ENCODE measurements at places on chromosomes 7 and 10.

- DNase-seq = no peak
Measured at GRCh38 chr7:100093498-100093897, 4.7 kb downstream of the COPS6 start.

GRCh38 chr10:49605939-49606509 is 4.1 kb upstream of the SLC18A3 start:
- no peak for DNase-seq

DNA sequence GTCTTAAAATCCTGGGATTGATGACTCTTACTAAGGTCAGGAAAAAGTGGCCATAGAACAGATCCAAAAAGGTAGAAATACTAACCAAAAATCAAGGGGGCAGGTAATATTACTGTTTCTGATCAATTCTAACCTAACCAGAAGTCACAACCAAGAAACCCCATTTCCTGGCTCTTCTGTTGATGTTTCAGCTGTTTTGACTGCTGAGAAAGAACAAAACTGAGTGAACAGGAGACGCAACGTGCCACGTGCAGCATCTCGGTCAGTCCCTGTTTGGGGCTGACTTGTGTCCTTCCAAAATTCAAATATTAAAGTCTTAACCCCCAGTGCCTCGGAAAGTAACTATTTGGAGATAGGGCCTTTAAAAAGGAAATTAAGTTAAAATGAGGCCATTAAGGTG is 56.8 kb downstream of the JAZF1 start:
- peak; percentile 5 for DNase-seq

DNA sequence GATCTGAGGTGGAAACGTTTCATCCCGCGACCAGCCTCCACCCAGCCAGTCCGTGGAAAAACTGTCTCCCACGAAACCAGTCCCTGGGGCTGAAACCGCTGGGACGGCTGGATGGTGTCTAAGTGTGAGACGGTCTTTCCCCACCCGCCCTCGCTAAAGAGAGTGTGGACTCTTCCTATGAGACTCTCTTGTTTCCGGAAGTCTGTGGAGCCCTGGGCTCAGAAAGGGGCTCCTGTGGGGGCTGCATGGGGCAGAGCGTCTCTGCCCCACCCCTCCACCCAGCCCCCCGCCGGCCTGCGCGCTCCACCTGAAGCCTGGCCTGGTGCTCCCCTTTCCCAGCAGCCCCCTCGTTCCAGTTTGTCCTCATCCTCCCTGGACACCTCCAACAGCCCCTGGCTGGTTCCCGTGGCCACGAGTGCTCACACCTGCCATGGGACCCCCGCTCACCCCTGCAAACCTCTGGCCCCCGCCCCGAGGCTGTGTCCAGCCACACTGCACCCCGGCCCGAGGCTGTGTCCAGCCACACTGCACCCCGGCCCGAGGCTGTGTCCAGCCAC is 28.7 kb downstream of the CFAP46 start:
- DNase-seq = no peak

- DNase-seq = no peak
Measured at GRCh38 chr7:157635148-157635500, 298.3 kb downstream of the DNAJB6 start.

GRCh38 chr10:131398166-131398565 is 86.6 kb upstream of the TCERG1L start:
- no peak for DNase-seq

DNA sequence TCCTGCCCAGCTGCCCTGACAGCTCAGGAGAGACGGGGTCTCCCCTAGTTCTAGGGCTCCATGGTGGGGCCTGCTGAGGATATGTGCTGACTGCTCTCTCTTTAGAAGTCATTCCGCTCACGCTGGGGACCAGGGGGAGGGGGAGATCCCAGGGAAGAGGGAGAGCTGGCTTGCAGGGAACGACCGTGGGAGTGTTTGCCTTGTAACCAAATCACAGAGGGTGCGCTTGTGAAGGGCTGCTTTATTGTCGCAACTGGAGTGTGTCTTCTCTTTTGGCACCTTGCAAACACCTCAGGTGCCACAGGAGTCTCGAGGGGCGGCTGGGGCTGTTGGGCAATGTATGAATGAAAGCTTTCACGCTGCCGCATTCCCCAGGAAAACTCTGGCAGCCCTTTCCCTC is 531.3 kb upstream of the MKI67 start:
- no peak for DNase-seq

- DNase-seq = peak; percentile 21
Measured at GRCh38 chr10:80168679-80169380, 36.3 kb downstream of the PLAC9 start.

DNA sequence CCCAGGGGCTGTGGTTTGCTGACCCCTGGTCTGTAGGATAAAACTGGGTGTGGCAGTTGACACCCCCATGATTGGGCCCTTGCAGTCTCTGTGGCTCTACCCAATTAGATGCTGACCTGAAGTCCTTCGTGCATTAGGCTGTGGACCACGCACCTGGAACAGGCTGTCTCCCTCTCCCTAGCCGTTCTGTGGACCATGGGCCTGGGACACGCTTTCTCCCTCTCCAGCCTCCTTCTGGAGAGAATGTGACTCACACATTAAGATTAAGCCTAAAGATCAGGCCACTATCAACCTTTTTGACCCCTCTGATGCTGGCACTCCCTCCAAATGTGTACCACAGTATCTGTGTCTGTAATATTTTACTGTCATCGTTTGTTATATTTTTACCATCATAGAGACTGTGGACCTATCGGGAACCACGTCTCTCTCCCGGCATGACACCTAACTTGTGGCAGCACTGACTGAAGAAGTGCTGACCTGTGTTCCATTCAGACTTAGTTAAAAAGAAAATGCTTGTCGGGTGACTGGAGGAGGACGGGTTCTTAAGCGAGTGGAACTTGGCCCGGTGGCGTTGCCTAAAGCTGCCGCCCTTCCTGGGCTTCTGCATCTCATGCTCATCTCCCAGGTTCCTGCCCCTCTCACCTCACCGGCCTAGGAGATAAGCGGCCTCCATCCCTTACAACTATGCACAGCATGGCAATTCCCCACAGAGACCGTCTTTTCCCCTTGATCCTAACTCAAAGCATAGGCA is 92.8 kb downstream of the WDR37 start:
- no peak for DNase-seq

DNA sequence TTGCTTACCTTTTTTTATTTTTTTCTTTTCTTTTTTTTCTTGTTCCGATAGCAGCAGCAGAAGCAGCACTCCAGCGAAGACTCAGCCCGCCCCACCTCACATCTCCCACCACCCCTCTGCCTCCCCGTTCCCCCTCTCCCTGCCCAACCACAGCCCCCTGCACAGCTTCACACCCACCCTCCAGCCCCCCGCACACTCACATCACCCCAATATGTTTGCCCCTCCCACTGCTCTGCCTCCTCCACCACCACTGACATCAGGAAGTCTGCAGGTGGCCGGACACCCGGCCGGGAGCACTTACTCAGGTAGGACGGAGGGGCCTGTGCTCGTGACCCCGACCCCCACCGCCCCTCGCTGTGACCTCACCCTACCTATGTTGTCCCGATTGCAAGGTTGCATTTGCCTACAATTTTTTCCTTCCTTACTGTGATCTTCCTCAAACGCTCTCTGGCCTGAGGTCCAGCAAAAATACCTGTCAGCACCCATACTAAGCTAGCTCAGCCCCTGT is 367.2 kb upstream of the GALNT17 start:
- DNase-seq = no peak

GRCh38 chr7:26683277-26683676 is 181.1 kb downstream of the SKAP2 start:
- no peak for DNase-seq

DNA sequence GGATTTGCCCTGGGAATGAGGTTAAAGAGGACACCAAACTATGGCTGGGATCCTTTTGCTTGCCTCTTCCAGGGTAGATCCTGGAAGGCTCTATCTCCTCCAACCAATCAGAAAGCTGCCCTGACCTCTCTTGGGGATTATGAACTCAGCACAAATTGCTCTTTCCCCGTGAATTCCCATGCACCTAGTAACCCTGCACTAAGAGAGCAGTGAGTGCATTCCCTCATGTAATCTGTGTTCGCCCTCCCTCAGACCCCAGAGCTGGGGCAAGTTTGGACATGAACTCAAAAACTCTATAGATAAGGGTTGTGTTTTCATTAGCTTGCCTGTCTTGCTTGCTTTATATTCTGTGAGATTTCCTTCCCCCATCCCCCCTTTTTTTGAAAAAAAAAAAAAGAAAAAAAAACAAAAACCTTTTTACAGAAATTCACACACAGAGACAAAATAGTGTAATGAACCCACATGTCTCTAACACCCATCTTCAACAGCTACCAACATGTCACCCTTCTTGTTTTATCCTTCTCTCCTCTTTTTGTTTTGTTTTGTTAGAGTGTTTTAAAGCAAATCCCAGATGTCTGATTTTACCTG is 225.5 kb upstream of the TCF7L2 start:
- DNase-seq = no peak

DNA sequence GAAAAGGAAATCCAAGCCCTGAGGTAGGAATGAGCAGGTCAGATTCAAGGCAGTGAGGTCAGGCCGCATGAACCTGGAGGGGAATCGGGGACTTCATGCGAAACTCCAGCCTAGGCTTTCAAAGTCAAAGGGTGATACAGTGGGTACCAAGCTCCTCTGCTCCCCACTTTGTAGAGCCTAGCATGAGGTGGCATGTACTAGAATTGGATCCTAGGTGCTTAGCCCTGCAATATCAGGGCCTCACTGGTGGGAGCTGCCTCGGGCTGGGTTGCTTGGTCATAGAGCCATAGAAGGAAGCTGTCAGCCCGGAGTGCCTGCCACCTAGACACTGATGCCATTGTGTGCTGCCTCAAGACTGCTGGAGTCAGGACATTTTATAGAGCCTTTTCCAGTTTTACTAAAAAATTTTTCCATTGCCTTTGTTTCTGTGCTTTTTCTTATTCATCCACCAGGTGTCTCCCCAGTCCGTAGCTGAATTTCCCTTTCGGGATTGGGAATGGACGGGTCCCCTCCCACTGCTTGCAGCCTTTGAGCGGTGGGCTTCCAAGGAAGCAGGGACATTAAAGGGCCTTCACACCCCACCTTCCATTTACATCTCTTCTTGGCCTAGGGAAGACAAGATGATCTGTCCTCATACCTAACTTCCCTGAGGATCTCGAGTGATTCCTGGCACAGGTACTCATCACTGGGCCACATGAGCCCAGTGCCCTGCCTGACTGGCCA is 5.5 kb upstream of the LZTS2 start:
- DNase-seq = no peak

DNA sequence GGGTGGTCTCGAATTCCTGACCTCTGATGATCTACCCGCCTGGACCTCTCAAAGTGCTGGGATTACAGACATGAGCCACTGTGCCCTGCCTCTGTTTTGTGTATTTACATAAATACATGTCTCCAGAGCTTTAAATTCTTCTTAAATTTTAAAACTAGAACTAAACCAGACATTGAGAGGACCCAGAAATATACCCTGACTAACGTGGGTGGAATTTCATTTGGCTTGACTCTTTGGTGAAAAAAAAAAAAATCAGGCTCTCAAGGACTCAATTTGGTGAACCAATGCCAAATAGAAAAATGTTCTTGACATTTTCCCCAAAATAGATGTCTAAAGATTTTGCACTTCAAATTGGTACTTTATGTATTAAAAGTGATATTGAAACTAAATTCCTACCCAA is 16.6 kb upstream of the FAS start:
- DNase-seq = no peak

DNA sequence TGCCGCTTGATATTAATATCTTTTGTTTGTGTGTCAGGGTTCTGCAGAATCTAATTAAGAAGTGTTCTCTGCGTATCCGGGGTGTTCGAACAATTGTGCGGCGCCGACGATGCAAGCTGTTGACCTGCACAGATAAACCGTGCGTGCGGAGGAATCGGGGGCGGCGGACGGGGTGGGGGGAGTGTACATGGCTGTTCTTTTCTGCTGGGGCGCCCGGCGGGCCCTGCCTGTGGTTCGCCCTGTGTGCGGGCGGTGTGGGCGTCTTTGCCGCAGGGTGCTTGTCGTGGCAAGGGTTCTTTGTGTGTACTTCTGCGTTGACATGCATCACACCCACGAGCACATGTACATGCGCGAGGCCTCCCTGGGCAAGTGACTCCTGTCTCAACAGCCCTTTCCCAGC is 47.9 kb downstream of the MICALL2 start:
- no peak for DNase-seq

GRCh38 chr7:20404320-20404719 is 73.6 kb downstream of the ITGB8 start:
- no peak for DNase-seq

DNA sequence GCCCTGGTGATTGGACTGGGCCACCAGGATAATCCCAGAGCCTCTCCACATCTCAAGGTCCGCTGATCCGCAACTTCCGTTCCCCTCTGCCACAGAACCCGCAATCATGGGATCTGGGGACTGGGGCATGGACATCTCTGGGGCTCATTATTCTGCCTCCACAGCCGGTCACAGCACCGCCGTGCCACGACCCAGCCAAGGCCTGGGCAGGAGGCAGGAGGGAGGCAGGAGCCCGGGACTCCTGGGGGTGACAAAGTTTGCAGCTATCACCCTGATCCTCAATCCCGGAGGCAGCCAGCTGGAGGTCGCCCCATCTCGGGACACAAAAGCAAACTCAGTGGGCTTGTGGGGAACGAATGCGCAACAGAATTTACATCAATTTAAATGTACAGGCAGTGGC is 42.9 kb upstream of the TNRC18 start:
- DNase-seq = no peak

DNA sequence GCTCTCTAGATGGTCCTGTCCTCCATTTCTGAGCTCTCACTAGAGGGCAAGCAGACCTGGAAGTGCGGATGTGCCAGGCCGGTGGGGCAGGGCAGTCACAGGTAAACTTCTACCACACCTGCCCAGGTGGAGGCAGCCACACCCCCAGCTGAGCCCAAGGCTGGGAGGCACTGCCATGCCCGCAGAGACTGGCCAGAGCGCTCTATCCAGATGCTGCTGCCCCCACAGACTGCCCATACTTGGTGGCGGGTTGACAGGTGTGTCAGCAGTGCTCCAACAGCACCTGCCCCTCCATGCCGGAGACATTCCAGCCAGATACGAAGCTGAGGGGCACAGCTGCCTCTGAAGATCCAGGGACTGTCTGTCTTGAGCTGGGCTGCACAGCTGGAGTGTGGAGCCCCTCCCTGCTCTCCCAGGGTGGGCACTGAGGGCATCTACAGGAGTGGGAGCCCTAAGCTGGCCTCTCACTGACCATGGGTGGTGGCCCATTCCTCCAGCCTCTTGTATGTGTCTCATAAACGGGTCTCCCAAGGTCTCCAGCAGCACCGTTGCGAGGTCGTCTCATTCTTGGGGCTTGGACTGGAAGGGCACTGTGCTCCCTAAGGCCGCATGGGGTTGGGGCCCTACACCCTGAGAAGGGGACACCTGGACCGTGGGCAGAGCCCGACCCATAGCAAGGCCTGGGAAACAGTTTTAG is 38.2 kb upstream of the PPIF start:
- no peak for DNase-seq

DNA sequence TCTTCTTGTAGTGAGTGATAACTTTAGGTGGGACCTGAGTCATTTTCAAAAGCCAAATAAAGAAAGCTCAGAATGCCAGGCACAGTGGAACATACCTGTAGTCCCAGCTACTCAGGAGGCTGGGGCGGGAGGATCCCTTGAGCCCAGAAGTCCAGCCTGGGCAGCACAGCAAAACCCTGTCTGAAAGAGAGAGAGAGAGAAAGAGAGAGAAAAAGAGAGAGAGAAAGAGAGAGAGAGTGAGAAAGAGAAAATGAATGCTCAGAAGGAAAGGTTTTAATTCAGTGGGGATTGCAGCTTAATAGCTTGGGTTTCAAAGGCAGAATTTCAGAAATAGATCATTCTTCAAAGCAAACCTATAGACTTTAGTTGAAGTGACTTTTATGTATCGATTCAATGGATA is 25.7 kb downstream of the GPNMB start:
- DNase-seq = no peak

GRCh38 chr10:96401036-96401435 is 42.2 kb upstream of the OPALIN start:
- DNase-seq = no peak
